ENCODE measurements at places on chromosomes 7 and 10.

DNA sequence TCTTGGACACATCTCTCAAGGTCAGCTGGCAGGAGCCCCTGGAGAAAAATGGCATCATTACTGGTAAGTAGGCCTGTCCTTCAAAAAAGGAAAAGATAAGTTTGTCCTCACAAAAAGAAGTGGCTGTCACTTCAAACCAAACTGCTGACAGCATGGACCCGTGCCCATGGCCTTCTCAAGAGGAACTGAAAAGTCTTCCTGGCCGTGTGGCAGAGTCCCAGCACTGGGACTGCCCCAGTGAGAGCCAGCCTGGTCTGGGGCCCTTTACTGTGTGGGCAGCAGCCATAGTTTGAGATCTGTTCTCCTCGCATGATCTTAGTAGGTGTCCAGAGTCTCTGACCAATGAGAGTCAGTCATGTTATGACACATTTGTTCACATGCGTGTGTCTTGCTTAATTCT, 614.2 kb upstream of the FOXK1 start:
- no peak for DNase-seq

- no peak for DNase-seq
Measured at GRCh38 chr10:72889391-72889831, 4.1 kb upstream of the OIT3 start.

GRCh38 chr7:116999311-116999710, 46.0 kb downstream of the ST7 start:
- no peak for DNase-seq

DNA sequence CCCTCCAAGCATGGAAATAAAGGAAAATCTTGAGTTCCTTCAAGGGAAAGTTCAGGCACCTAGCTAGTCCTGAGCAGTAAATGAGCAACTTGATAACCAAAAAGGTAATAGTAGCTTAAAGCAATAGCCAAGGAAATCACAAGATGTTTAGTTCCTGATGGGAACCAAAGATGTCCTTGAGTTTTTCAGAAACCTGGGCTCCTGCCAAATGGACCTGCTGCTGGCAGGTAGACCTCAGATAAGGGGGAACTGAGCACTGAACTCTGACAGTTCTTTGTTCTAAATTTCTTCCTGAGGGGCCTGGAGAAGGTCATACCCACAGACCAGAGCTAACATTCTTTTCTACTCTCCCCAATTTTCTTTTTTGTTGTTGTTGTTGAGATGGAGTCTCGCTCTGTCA, 48.5 kb downstream of the TMEM130 start:
- no peak for DNase-seq

DNA sequence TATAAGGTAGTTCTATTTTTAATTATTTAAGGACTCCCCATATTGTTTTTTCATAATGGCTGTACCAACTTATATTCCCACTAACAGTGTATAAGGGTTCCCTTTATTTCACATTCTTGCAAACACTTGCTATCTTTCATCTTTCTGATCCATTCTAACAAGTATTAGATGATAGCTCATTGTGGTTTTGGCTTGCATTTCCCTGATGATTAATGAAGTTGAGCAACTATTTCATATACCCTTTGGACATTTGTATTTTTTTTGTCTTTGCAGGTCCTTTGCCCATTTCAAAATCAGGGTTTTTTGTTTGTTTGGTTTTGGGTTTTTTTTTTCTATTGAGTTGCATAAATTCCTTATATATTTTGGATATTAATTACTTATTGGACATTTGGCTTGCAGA, 107.2 kb downstream of the EPC1 start:
- DNase-seq, result no peak

- DNase-seq, result no peak
Measured at GRCh38 chr10:51564896-51565510, 134.4 kb downstream of the CSTF2T start.

DNA sequence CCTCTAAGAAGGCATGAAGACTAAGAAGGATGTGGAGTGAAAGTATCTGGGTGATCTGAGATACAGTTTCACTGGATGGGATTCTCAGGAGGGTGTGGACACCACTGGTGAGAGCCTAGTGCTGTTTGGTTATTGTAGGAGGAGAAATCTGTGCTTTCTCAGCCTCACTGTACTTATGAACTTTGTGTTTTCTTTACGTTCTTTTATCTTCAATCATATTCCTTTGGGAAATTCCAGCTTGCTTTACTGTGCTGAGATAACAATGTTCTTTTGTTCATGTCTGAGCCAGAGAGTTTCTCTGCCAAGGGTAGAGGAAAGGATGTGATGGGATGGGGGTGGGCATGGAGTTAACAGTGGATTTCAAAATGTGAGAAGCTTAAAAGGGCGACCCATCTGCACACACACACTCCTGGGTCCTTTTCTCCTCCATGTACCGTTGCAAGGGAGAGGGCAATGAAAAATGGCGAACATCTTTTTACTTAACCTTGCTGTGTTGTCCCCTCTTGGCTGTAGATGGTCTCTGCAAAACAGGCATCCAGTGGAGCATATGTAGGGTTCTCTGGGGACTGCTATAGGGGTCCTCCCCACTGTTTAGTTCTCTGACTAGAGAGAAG, 25.0 kb upstream of the TAX1BP1 start:
- no peak for DNase-seq

- no peak for DNase-seq
Measured at GRCh38 chr10:80407812-80408241, 524 bp upstream of the PRXL2A start.

DNA sequence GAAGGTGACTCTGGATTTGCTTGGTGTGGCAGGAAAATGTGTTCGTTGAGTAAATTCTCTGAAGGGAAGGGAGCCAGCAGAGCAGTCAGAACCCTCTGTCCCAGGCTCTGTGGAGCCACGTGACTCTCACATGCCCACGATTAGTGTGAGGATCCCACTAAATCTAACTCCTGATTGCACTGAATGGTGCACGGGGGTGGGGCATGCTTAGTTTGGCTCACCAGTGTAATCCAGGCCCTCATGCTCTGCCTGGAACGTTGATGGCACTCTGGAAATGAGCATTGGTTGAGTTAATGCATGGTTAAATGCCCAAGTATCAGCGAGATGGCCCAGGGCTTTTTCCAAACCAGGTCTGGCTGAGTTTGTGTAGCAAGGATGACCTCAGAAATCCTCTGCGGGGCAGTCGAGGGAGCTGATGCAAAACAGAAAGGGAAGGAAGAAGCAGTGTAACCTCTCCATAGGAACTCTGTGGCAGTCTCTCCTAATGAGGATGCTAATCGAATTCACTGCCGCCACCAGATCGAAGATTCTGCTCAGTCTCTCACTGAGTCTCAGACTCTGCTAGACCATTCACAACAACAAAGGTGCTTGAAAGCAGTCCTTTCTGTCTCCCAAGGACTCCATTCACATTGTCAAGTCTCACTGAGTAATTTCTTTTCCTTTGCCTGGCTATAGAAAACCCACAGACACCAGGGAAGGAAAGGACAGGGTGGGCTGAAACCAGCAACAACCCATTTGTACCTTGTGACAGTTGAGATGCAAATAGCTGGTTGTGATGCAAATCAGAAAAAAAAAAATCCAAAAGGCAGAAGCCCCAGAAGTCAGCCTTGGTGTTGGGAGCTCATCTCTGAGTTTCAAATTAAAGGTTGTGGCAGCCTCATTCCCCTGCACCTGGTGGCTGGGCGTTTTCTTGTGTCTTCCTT, 98.1 kb downstream of the C10orf105 start:
- DNase-seq, result no peak

- no peak for DNase-seq
Measured at GRCh38 chr7:2640846-2641316, 9.1 kb downstream of the TTYH3 start.

DNA sequence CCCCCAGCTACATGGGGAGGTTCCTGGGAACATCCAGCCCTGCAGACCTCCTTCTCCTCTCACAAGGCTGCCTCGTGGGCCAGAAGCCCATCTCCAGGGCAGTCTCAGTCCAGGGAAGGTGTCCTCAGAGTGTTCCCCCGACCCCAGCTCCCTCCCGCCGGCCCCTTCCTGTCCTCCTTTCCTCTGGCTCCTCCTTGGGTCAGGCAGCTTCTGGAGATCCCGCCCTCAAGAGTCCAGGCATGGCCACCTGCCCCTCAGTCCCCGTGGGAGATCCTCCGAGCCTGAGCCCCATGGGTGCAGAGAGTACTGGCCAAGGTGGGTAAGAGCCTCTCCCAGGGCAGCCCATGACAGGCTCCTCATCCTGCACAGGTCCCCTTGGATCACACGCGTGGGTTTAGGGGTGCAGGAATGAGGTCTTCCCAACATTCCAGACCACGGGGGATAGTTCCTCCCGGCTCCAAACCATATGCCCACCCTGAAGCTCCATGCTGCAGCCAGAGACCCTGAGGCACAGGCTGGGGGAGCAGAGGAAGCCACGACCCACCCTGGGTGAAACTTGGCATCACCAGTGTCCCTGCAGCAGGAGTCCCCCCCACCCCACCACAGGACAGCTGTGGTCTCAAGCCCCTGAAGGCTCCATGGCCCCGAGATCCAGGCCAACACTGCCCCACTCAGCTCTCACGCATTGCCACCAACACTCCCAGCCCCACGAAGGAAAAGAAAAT, 65.5 kb downstream of the OAT start:
- no peak for DNase-seq

DNA sequence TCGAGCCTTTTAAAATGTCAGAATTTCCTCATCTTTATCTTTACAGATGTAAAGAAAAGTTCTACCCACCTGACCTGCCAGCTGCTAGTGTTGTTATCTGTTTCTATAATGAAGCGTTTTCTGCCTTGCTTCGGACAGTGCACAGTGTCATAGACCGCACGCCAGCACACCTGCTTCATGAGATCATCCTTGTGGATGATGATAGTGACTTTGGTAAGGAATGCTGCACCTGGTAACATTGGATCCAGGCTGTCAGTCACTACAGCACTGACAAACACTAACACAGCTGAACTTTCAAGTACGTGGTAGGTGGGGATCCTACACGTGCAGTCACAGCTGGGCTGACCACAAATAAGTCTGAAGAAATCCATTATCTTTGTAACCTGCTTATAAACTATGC, 77.6 kb downstream of the GALNT11 start:
- no peak for DNase-seq

DNA sequence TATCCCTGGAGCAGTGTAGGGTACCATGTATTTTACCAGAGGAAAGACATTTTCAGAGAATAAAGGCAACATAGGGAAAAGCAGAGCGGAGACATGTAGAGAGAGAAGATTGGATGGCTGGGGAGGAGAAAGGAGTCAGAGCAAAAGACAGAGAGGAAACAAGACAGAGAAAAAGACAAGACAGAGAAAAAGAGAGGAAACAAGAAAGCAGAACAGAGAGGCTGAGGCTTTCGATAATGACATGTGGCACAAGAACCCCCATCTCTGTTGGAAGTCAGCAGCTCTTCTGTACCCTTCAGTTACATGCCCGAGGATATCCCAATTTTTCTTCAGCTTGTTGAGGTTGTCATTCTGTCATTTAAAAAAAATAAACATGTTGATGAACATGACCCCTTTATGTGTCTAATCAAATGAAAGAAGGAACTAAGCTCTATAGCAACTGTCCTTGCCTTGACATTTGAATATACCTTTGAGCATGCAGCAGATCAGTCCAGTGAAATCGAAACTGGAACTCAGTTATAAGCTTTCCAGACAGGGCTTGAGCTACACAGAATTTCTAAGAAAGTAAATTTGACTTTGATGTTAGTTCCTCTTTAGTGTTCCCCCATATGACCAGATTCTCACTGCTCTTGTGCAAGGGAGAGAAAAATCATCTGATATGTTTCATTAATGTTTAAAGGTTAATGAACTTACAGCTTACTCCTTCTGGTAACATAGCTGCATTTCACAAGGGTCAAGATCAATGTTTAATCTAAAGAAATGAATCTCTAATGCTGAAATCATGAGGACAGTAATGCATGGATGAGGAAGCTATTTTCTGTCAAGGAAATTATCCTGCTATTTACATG, 75.1 kb upstream of the SP4 start:
- peak; percentile 48 for DNase-seq

Data from stimulated activated naive CD4-positive, alpha-beta T cell (primary cell).